ENCODE measurements at places on chromosomes 6 and 20.

- no peak for DNase-seq
Measured at GRCh38 chr6:44022296-44022661, 105.0 kb downstream of the MRPL14 start.

DNA sequence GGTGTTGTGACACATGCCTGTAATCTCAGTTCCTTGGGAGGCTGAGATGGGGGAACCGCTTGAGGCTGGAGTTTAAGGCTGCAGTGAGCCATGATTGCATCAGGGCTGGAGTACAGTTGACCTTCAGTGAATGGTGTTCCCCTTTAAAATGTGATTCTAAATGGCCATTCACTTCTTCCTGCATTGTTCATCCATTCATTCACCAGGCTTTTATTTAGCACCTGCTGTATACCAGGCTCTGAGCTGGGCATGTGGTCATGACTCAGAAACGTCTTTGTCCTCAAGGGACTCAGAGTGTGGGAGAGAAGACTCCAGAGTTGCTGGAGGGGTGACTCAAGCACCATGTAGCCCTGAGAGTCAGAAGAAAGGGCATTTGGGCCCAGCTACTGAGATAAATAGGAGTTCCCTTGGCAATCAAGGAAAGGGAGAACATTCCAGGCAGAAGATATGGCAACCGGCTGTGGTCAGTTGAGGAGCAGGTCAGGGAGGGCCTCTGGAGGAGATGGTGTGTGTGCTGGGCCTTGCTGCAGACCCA, 101.1 kb downstream of the DLGAP4 start:
- no peak for DNase-seq

- no peak for DNase-seq
Measured at GRCh38 chr6:38481851-38482250, 157.9 kb downstream of the BTBD9 start.

- DNase-seq: no peak
Measured at GRCh38 chr6:45473121-45473993, 95.6 kb upstream of the SUPT3H start.

DNA sequence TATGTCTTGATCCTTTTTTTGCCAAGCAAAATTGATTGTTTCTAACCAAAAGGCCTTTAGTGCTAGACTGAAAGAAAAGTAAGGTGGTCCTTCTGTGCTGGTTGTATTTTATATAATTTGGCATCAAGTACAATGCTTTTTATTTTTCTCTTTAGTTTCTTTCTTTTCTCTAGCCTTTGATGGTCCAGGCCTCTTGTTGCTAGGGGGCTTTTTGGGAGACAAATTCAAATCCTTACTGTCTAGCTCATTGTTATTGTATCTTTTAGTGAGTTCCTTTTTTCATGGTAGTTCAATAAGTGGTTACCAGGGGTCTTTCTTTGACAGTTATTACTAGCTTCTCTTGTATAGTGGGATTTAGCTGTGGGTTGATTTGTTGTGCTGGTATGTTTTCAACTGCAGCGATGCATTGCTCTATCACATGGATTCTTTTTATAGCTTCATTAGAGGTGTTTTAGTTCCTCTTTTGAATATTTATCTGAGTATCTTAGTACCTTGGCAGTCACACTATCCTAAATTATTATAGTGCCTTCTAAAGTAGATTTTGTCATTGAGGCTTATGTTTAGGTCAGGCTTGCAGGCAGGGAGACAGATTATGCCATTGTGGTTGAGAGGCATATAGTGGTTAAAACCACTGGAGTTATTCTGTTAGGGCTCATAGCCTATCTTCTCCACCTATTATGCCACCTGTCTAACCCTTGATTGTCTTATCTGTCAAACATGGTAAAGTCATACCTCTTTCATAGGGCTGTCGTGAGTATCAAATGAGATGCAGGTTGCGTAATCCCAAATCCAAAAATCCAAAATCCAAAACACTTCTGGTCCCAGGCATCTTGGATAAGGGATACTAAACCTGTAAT, 49.5 kb downstream of the KCNS1 start:
- no peak for DNase-seq

DNA sequence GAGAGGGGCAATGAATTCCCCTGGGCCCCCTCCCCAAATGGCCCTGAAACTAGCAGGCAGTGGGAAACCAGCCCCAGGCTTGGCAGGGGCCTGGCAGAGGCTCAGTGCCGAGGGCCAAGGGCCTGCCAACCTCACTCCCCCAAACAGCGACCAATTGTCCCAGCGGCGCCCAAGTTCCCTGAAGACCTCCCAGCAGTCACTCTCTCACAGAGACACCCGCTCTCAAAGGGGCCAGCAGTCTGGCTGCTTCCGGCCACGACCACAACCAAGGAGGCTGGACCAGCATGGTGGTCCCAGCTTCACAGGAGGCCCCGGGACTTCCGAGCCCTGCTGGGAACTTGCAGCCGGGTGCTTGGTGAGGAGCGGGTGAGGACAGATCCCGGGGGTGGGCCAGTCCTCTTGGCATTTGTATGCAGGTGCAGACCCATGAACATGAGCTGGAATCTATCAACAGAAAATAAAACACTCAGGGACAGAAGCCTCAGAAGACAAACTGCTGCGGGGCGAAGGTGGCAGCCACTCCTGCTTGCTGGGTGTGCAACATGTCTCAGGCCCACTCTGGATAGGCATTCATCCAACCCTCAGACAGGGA, 17.5 kb upstream of the SIRPA start:
- DNase-seq: no peak

- no peak for DNase-seq
Measured at GRCh38 chr20:20638878-20639277, 73.6 kb downstream of the RALGAPA2 start.

DNA sequence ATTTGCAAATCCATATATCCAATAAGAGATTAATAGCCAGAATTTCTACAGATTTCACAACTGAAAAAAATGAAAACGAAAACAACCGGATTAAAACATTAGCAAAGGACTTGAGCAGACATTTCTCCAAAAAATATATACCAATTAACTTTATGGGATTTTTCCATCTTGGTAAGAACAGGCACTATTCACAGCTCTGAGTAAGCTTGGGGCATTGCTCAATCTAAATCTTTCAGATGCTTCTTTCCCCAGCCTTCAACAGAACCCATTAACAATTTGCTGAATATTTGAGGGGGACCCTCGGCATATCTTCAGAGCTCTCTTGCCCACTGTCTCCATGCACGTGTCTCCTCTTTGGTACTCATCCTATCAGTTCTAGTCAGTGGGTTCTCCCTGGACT, 111.7 kb upstream of the CD93 start:
- DNase-seq: no peak

GRCh38 chr6:9308284-9308683, 872.9 kb upstream of the SLC35B3 start:
- DNase-seq: no peak

- no peak for DNase-seq
Measured at GRCh38 chr6:154367839-154368695, 11.5 kb upstream of the IPCEF1 start.

GRCh38 chr6:7171119-7171518, 63.4 kb downstream of the RREB1 start:
- no peak for DNase-seq

- DNase-seq: no peak
Measured at GRCh38 chr6:55993418-55993817, 118.0 kb upstream of the BMP5 start.

- no peak for DNase-seq
Measured at GRCh38 chr6:25449774-25450173, 170.6 kb downstream of the CARMIL1 start.

Measured in activated naive CD4-positive, alpha-beta T cell (primary cell).